WTC11 (cell line): ENCODE measurements at places on chromosomes 3 and 15.

- DNase-seq, result no peak
Observed at GRCh38 chr15:68816158-68816557, 4.5 kb downstream of the ANP32A start.

DNA sequence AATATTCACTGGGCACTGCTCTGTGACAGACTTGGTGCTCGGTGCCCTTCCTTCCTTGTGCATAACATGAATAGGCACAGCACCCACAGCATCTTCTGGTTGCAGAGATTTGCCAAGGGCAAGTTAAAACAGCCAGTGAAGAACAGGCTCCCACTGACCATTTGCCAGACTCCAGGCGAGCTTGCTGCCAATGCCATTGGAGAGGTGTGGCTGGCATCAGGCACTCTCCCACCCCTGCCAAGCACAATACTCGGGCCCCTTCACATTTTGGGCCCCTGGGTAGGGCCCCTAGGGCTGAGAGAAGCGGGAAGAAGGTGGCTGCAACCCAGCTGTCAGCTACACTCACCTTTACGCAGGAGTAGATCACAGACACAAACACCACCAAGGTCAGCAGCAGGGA is 112.1 kb downstream of the SEC22A start:
- DNase-seq, result no peak

GRCh38 chr3:63975723-63976122 is 47.6 kb downstream of the PSMD6 start:
- no peak for DNase-seq

GRCh38 chr15:95440712-95441111 is 889.8 kb upstream of the NR2F2 start:
- DNase-seq, result no peak

GRCh38 chr3:173932624-173933023 is 535.1 kb downstream of the NLGN1 start:
- no peak for DNase-seq
